ENCODE measurements at places on chromosomes 7 and 10. TPM values are rescaled to one million over a fixed set of nuclear protein-coding genes. Genes with fewer than 3 reads are reported as not detected.

DNA sequence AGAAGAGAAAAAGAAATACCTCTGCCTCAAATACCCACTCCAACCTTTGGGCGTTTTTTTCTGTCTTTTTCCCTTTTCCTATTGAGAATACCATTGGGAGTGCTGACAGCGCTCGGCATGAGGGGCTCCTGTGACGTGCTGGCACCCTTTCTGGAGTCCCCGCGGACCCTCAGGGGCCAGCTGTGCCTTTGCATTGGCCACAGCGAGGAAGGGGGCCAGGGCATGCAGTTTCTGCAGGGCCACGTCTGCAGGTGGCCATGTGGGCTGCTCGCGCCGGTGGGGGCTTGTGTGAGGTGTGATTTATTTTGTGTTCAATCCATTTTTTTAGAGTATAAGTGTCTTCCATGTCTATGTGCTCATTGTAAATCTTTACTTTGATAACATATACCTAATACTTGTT, 57.4 kb downstream of the INPP5A start:
- H3K27me3 ChIP-seq, result no peaks in the 10 kb centered on the region
- peaks cover 25% of the 10 kb centered on the region for H3K4me1 ChIP-seq
- H3K27ac ChIP-seq, result no peak overlapping the region
- DNase-seq, result no peak

DNA sequence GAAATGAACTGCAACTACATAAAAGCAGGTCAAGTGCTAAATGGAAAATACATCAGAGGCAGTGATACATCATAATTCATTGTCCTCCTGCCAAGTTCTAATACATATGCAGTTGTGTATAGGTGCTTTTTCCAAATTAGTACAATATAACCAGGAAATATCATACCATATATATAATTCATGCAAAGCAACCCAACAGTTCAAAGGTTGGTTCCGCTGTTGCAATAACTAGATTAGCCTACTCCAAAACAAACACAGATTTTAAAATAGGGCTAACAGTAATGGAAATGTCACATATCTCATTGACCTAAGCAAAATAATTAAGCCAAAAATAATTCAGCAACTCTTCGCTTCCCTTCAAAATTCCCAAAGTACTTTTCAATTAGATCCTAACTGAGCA, 88.9 kb upstream of the NEBL start:
- no peak overlapping the region for H3K27ac ChIP-seq
- no peak overlapping the region for H3K4me3 ChIP-seq
- DNase-seq, result no peak
- H3K27me3 ChIP-seq, result no peaks in the 10 kb centered on the region
- H3K36me3 ChIP-seq, result peaks cover 5% of the 10 kb centered on the region

- H3K36me3 ChIP-seq, result no peaks in the 10 kb centered on the region
- H3K4me3 ChIP-seq, result no peak overlapping the region
- no peak overlapping the region for H3K27ac ChIP-seq
- no peak for DNase-seq
- H3K4me1 ChIP-seq, result peaks cover 11% of the 10 kb centered on the region
These were observed 256.6 kb upstream of the SMIM30 start for GRCh38 chr7:113374955-113375354.

KLF14 gene
- 1.0 TPM for total RNA-seq

DLX5 gene
- 33.4 TPM for total RNA-seq

DNA sequence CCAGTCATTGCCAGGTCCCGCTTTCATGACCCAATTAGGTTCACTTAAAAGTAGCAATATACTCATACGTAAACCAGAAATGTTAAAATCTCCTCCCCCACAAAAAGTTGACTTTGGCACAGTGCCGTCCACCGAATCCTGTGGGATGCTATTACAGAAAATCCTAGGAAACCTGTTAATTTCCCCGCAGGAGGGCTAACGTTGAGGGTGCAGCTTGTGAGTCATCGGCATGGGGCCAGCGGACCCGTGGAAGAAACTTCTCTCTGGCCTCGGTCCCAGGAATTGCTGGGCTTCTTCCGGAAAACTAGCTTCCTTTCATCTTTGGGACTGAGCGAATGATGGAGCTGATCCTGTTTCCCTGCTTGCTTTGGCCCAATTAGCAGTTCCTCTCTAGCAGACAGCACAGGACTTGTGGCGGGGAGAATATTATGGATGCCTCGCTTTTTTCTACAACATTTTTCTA, 13.5 kb downstream of the CRYGN start:
- H3K27ac ChIP-seq, result peak overlapping the region; percentile 99
- peak overlapping the region; percentile 16 for H3K4me3 ChIP-seq
- no peak for DNase-seq

CLEC2L gene
- 0.54 TPM for total RNA-seq

GRCh38 chr7:19144661-19145433, at the start of gene FERD3L:
TSS of gene FERD3L (minus strand) at chr7:19145421. CDS start at chr7:19145362, 59 bp downstream.
- H3K36me3 ChIP-seq, result no peaks in the 10 kb centered on the region
- peaks cover 86% of the 10 kb centered on the region for H3K27me3 ChIP-seq
- DNase-seq, result no peak
- peaks cover 12% of the 10 kb centered on the region for H3K4me1 ChIP-seq
- H3K27ac ChIP-seq, result no peak within 1 kb of the TSS

DNA sequence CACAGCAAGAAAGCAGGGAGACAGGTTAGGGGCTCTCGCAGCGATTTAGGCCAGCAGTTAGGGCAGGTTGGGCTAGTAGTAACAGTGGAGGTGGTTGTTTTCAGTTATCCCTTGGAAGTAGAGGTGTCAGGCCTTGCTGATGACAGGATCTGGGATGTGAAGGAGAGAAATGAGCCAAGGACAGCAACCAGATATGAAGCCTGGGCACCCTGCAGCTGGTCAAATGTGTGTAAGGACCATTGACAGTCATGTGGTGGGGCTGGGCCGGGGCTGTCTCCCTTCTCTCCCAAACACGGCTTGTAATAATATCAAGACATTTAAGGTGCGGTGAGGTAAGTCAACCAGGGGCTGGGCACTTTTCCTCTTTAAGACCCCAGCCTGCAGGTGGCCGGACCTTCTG, 112.5 kb upstream of the IGFBP3 start:
- H3K4me1 ChIP-seq, result peaks cover 26% of the 10 kb centered on the region
- no peak overlapping the region for H3K27ac ChIP-seq
- H3K27me3 ChIP-seq, result no peaks in the 10 kb centered on the region
- no peak for DNase-seq
- peaks cover 3% of the 10 kb centered on the region for H3K36me3 ChIP-seq
- no peak overlapping the region for H3K4me3 ChIP-seq

DNA sequence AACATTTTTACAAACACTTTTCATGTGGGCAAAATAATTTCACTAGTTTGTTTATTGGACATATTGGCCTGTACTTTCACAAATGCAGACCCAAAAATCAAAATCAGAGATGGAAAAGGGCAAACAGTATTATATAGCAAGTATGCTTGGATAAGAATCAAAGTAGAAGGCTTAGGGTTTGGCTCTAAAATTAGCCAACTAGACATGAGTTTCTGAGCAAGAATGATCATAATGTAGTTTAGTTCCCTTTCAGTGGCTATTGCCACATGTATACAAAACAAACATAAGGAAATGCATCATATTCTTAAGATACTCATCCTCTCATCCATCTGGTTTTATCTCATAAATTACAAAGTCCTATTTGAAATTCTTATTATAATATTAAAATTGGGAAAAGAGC, 132.5 kb downstream of the IMMP2L start:
- peaks cover 24% of the 10 kb centered on the region for H3K36me3 ChIP-seq
- H3K27me3 ChIP-seq, result no peaks in the 10 kb centered on the region
- no peak overlapping the region for H3K27ac ChIP-seq
- no peak overlapping the region for H3K4me3 ChIP-seq
- no peak for DNase-seq

Measured in mesothelial cell of epicardium (in vitro differentiated cells).